ENCODE measurements at places on chromosomes 1 and 21. TPM values are rescaled to one million over a fixed set of nuclear protein-coding genes. Genes with fewer than 3 reads are reported as not detected.

Gene ZBTB8B
- 0.07 TPM for total RNA-seq

DNA sequence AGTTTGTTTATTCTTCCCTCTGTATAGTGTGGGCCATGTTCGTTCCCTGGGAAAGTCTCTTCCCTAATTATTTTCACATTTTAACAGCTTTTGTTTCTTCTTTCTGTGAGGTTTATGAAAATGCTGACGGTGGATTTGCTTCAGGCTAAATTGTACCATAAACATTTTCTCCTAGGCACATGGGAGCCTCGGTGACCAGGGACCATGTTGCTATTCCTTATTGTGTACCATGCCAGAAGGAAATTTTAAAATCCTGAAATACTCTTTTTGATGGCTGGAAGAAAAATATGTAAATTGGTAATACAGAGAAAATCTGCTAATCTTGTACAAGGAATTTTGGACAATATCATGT is 230.1 kb upstream of the JUN start:
- DNase-seq, result no peak

DNA sequence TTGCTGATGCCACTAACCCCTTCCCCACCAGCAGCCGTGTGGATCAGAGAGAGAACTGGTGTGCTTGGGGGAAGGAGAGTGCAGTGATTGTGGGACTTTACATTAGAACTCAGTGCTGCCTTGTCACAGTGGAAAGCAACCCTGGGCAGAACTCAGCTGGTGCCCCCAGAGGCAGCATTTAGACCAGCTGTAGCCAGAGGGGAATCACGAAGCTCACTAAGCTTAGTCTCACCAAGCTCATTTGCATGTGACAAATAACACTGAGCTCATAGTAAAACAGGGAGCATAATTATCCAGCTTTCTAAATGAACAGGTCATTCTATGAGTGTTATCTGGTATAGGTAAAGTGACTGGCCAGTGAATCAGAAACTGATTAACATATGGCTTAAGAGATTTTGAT is 9.8 kb upstream of the SMAP2 start:
- DNase-seq, result no peak

Gene G0S2
- total RNA-seq, result not detected

DNA sequence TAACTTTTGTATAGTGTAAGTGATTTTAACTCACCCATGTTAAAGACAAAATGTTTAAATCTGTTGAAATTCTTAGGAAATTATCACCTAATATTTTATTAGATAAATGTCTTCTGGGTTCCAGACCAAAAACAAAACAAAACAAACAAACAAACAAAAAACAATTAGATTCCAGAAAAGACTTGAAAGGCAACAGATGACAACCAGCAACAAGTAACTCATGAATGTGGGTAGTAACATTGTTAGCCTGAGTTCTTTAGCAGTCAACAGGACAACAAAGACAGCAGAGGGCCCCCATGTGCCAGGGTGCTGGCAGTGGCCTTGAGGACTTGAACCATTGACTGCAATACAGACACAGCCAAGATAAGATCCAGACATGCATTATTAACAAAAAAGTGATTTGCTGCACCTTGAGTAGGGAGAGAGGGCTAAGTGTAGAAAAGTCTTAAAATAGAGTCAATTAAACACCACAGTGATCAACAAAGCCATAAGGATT is 2.4 kb upstream of the CD247 start:
- no peak for DNase-seq

Gene TLR5
- total RNA-seq, result not detected
